ENCODE measurements at places on chromosomes 4 and X.

GRCh38 chrX:103153661-103154060 is 60.7 kb upstream of the NXF3 start:
- no peak for DNase-seq

DNA sequence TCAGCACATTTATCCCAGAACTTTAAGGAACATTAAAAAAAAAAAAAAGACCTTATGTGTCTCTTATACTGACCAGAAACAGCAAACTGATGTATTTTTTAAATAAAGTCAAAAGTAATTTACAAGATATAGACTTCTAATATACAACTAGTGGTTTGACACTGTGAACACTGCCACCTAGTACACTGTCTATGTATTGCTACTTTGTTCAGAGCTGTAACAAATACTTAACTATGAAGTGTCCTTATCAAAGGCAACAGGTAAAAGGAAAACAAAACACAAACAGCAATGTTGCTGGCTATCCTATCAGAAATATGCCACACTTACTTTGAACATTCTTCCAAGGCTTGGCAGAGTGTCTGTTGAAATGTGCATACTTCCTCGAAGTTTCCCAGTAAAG is 60.4 kb downstream of the CD40LG start:
- DNase-seq = no peak

GRCh38 chr4:150079081-150079581 is 886 bp downstream of the DCLK2 start:
- no peak for DNase-seq

GRCh38 chr4:45442466-45442865 is 681.4 kb downstream of the GABRG1 start:
- DNase-seq = no peak

GRCh38 chr4:142396279-142396678 is 449.8 kb downstream of the INPP4B start:
- no peak for DNase-seq

- peak; percentile 9 for DNase-seq
These were observed 91.8 kb upstream of the ENPP6 start for GRCh38 chr4:184309241-184310170.

DNA sequence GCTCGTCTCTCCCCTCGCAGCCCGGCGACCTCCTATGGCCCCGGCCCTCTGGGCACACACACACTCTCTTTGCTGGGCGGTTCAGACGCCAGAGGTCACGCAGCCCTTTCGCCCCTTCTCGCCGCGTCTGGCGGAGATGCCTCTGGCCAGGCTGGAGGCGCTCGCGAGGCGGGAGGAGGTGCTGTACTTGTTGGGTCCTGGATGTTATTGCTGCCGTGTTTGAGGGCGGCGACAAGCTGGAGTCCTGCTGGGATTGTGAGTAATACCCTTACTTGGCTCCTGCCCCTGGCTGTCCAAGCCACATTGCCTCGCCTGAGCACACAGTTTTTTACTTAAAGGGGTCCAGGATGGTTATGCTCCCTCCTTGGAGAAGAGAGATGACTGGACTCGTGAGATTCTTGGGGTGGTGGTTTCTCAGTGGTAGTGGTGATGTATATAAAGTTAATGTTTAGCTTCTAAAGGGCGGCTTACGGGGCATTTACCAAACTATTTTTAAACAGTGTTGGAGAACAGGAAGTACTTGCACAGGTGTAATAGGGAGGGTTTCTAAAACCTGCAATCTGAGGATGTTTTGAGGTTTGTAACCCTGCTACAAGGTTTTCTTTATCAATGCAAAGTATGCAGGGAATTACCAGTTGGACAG is 572 bp downstream of the USP53 start:
- DNase-seq = peak; percentile 29

DNA sequence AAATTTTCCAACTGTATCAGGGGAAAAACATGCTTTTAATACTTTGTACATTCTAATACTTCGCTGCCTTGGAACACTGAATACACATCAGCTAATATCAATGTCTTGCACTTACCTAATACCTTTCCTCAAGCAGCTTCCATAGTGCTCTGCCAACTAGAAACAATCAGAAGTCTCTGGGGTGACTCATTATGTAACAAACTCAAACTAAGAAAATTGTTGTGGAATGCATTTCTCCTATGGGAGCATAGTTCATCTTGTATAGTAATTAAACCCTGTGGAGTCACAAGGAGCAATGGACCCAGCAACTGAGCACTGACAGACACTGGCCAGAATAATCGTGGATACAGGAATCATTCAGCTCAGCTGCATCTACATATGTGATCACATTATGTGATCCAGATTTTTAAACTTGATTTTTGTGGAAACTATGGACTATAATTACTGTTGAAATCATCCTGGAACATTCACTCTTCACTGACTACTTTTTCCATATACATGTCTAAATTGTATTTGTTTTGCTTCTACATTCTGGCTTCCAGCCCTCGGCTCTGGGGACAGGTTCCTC is 496.9 kb downstream of the TMA16 start:
- DNase-seq = no peak

GRCh38 chr4:7034262-7035081 is 8.7 kb upstream of the TADA2B start:
- DNase-seq = no peak

DNA sequence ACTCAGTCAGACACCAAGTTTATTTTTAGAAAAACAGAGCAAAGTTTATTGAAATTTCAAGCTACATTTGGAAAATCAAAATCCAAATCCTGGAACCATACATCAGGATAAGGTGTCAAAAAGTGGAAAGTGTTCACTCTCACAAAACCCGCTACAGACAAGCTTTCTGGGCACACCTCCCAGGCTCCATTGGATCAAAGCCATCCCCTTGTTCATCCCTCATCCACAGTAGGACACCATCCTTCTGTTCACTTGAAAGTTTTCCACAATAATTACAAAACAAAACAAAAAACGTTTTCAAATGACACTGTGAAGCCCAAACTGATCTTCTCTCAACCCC is 62.4 kb downstream of the TSC22D3 start:
- no peak for DNase-seq

DNA sequence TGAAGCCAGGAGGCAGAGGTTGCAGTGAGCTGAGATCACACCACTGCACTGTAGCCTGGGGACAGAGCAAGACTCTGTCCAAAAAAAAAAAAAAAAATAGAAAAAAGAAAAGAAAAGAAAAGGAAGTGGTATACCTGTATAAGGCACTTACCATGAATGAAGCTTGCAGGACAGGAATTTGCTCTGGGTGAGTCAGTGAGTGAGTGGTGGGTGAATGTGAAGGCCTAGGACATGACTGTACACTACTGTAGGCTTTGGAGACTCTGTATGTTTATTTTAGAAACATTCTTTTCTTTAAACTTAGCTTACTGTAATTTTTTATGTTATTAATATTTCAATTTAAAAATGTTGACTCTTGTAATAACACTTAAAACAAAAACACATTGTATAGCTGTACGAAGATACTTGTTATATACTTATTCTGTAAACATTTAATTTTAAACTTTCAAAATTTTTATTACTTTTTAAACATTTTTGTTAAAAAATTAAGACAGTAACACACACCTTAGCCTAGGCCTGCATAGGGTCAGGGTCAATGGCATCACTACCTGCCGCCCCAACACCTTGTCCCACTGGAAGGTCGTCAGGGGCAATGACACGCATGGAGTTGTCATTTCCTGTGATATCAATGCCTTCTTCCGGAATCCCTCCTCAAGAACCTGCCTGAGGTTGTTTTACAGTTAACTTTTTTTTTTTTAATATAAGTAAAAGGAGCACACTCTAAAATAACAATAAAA is 78.7 kb downstream of the CLNK start:
- DNase-seq = no peak

DNA sequence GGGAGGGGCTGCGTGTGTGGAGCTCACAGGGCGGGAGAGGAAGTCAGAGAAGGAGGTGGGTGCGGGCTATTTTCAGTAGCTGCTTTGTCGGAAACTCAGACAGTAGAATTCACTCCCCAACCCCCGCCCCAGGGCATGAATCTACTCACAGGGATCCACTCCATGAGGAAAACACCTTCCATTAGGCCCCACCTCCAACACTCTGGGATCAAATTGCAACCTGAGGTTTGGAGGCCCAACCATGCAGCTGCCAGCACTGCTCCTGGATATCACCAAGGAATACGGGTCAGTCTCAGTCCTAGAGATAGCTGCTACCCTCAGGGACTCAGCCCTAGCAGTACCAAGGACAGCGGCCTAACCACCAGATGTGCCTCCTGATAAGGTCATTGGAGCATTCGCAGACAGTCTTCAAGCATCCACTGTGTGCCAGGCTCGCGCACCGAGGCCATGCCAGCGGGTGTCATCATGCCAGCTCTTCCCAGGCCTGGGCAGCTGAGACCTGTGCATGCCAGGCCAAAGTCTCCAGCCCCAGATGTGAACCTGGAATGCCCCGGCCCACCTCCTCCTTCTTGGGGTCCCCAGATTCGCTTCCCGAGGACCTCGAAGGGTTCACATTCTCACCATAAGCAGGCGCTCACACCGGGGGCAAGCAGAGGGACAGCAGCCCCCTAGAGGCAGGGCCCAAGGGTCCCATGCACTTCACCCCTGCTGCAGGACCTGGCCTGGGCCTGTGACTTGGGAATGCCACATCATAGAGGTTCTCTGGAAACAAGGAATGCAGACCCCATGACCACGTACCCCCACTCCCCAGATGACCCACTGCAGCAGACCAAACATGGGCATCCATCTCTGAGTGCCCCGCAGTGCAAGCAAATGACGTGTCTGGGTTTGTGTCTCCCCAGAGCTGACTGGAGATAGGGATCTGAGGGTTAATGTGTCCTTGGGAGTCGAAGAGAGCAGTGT is 102.3 kb downstream of the ADRA2C start:
- no peak for DNase-seq

DNA sequence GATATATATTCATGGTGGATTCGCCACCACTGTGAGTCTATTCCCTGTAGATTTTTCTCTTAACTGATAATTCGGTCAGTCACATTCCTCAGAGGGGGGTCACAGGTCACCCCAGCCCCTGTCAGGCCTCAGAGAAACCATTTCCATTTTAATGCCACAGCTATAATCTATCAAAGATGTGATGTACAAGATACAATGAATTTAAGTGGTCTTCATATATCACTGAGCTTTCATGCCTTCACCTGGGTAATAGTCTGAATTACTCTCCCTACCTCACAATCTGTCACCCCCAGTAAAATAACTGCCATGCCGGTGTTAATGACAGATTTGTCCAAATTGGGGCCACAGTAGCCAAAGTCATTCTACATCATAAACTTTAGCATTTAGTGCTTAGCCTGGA is 64.7 kb downstream of the NKX6-1 start:
- DNase-seq = no peak

DNA sequence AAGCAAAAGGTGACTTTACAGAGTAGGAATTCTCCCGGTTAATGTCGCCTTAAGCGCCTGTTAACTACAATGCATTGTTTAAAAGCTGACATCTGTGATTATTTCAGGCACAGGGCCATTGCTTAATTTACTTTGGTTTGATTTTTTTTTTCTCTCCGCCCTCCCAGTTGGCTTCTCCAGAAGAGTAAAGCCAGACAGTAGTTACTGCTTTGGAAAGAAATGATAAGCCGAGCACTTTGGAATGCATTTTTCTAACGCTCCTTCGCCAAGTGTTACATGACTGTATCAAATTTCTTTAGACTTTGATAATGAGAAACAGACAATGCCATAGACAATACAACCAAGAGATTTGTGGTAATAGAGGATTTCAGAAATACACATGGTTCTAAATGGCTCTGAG is 383.0 kb upstream of the TENM3 start:
- DNase-seq = no peak

- DNase-seq = no peak
These were observed 111.1 kb downstream of the APOOL start for GRCh38 chrX:85114776-85115175.

GRCh38 chrX:154030266-154030665 is 10.6 kb upstream of the IRAK1 start:
- no peak for DNase-seq

DNA sequence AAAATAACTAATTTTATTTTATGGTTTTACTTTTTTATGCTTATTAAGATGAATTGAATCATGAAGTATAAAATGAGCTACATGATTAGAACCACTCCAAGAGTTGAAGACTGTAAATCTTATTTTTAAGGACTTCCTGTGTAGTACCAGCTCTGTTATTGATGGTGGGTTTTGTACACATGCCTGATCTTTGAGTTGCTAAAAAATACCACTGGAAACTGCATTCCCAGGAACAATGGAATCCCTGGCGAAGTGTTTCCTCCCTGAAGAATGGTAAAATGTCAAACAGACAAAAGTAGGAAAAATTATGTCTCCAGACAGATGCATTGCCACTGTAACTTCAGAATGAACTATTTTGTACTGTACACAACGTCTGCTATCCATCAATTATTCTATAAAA is 935.4 kb upstream of the TENM3 start:
- no peak for DNase-seq

DNA sequence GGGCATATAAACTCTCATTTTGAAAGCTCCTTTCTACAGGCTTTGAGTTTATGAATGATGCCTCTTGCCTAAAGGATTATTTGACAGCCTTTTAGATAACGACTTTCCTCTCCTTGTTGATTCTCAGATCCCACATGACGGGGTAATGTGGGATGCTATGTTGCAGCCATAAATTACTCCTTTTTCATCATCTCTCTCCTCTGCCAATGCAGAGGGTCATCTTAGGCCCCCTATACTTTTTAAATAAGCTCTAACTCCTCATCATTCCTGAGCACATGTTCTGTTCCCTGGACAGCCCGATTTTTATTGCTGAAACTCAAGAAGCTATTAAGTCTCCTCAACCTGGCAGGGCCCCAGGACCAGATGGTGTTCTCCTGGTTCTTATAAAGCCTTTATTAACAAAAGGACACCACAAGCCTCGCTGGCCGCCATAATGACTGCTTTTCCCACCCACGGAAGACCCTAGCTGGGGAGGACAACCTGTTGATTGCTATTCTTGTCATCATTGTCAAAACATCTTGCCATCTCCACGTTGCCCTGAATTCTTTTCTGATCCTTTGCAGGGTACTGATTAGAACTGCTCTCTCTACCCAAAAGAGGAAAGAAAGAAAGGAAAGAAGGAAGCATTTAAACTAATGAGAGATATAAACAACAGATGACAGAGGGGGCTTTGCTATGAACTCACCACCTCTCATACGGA is 150.7 kb downstream of the DHX15 start:
- no peak for DNase-seq

GRCh38 chr4:26183017-26183416 is 137.8 kb upstream of the RBPJ start:
- no peak for DNase-seq

DNA sequence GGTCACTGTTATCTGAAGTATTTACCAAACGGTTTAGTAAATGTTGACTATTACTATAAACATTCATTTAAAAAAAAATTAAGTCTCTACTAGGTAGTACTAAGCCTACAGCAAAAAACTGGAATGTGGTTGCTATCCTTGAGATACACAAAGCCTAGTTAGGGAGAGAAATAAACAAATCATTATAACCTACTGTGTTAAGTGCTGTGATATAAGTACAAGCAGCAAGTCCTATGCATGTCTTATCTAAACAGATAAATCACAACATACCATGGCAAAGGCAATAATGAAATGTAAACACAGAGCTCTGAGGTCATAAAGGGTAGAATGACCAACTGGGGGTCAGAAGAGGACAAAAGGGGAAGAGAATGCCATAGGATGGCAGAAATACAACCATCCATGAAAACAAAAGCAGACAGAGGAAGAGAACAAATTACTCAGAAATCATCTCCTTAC is 92.2 kb downstream of the RNF150 start:
- no peak for DNase-seq
